ENCODE measurements at places on chromosomes 7 and 10. TPM values are rescaled to one million over a fixed set of nuclear protein-coding genes. Genes with fewer than 3 reads are reported as not detected.

KIAA1217 gene
- 41.8 TPM for polyA plus RNA-seq

GCK gene
- polyA plus RNA-seq = 7.1 TPM

ZDHHC6 gene
- polyA plus RNA-seq = 29.3 TPM

TAS2R41 gene
- polyA plus RNA-seq = not detected

KIFBP gene
- polyA plus RNA-seq = 23.9 TPM

OR2A42 gene
- 0.53 TPM for polyA plus RNA-seq

CC2D2B gene
- polyA plus RNA-seq = 0.54 TPM

SFTPA2 gene
- 0.26 TPM for polyA plus RNA-seq

DKK1 gene
- 0.44 TPM for polyA plus RNA-seq

UPK3BL1 gene
- polyA plus RNA-seq = 30.9 TPM

SPAM1 gene
- polyA plus RNA-seq = not detected

MOSPD3 gene
- polyA plus RNA-seq = 17.9 TPM

AKR1D1 gene
- not detected for polyA plus RNA-seq

PHF14 gene
- polyA plus RNA-seq = 29.7 TPM

WBP1L gene
- polyA plus RNA-seq = 44.8 TPM

ZNF212 gene
- polyA plus RNA-seq = 9.9 TPM

PRTFDC1 gene
- 10.1 TPM for polyA plus RNA-seq

SLC18A3 gene
- polyA plus RNA-seq = not detected

SPDYE8 gene
- 0.41 TPM for polyA plus RNA-seq

ACSM6 gene
- not detected for polyA plus RNA-seq

PRKG1 gene
- 35.5 TPM for polyA plus RNA-seq

PPP1R17 gene
- not detected for polyA plus RNA-seq

CTAGE4 gene
- not detected for polyA plus RNA-seq

SKIDA1 gene
- 2.2 TPM for polyA plus RNA-seq

INMT gene
- 11.9 TPM for polyA plus RNA-seq

HOXA13 gene
- polyA plus RNA-seq = not detected

KIF20B gene
- polyA plus RNA-seq = 5.2 TPM

SFTPA1 gene
- polyA plus RNA-seq = not detected

CRPPA gene
- 4.4 TPM for polyA plus RNA-seq

SEMA3A gene
- polyA plus RNA-seq = 24.0 TPM

ZNF398 gene
- 7.3 TPM for polyA plus RNA-seq

DYNC1I1 gene
- 0.58 TPM for polyA plus RNA-seq

MNX1 gene
- 0.09 TPM for polyA plus RNA-seq

ANXA11 gene
- polyA plus RNA-seq = 96.9 TPM

ADCYAP1R1 gene
- polyA plus RNA-seq = 10.5 TPM

SCIN gene
- 0.80 TPM for polyA plus RNA-seq

GPR15LG gene
- polyA plus RNA-seq = not detected

CNTNAP2 gene
- 10.1 TPM for polyA plus RNA-seq

TAS2R3 gene
- polyA plus RNA-seq = 0.66 TPM

CXCL12 gene
- 201 TPM for polyA plus RNA-seq

TMEM176B gene
- polyA plus RNA-seq = 16.7 TPM

SLC16A12 gene
- 1.9 TPM for polyA plus RNA-seq

PTER gene
- 7.1 TPM for polyA plus RNA-seq

CNPY1 gene
- polyA plus RNA-seq = not detected

LAMB4 gene
- polyA plus RNA-seq = 0.70 TPM

EDRF1 gene
- polyA plus RNA-seq = 17.4 TPM

HIPK2 gene
- 10.4 TPM for polyA plus RNA-seq

Data from hindlimb muscle (tissue), 1 donor.